Effector memory CD8-positive, alpha-beta T cell (primary cell): ENCODE measurements at places on chromosomes 2 and 18.

DNA sequence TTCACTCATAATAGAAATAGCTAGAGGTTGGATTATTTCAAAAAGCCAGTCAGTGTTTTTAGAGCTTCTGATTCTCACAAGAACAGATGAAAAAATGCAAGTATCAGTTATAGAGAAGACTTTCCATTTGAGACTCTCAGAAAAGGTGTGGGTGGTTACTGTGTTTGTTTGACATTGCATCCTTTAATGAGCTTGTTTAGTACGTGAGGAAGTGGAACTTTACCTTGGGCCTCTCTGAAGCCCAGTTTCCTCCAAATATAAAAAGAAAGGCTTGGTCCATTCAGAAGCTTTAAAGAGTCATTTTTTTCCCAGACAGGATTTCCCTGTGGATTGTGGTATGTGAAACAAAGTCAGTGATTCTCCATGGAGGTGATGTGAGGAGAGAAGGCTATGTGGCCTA is 89.9 kb upstream of the RANBP2 start:
- no peak for DNase-seq

DNA sequence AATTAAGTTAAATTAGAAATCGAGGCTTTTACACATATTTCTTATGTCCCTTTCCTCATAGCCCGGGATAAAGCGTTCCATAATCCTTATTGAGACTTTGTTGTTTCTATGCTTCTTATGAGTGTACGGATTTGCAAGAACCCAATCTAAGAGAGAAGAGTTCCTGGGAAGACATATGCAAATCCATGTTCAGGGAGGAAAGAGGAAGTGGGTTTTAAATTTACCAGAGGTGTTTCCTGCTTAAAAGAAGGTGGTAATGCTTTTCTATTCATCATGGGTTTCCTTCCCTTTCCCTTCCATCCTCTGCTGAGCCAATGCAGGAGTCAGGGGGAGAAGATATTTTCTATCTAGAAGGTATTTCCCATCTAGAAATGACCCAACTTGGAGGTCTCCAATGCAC is 345.8 kb downstream of the ZNF516 start:
- no peak for DNase-seq

DNA sequence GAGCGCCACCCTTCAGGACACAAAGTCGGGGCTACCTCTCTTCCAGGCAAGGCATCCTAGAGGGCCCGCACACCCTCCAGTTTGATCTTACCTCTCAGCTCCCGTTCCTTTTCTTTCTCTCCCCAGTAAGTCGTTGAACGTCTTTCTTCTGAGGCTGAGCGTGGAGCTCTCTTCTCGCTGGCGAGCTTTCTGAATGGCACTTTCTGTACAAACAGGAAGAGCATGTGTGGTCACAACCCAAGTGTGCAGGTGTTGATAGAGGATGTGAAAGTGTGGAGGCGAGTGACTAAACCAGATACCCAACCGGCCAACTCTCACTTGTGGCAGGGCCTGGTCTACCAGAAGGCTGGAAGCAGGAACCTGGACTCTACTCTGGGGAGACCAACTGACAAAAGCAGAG is at the start of gene AFF3:
Gene AFF3 (minus strand): TSS at position 198 of the 400 bp plus-strand sequence. CDS start 38,136 bp downstream, outside the sequence.
- DNase-seq, result no peak

DNA sequence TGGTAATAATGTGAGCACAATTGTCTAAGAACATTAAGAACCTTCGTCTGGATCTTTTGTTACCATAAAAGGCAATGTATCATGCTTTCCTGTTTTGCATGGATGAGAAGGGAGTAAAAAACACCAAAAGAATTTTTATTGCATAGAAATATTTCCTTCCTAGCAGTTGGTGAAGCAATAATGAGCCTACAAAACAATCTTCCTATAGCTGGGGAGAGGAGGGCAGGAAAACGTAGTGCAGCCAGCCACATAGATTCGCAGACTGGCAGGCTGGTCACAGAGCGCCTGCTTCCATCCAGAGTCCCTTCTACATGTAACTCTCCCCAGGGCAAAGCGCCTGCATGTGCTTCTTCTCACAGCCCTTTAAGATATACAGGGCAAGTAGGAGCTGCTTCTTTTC is 190.4 kb downstream of the BABAM2 start:
- DNase-seq, result no peak

GRCh38 chr18:48308755-48309575 is 100.2 kb downstream of the ZBTB7C start:
- no peak for DNase-seq

GRCh38 chr2:120771781-120772208 is 36.1 kb downstream of the GLI2 start:
- DNase-seq, result no peak

DNA sequence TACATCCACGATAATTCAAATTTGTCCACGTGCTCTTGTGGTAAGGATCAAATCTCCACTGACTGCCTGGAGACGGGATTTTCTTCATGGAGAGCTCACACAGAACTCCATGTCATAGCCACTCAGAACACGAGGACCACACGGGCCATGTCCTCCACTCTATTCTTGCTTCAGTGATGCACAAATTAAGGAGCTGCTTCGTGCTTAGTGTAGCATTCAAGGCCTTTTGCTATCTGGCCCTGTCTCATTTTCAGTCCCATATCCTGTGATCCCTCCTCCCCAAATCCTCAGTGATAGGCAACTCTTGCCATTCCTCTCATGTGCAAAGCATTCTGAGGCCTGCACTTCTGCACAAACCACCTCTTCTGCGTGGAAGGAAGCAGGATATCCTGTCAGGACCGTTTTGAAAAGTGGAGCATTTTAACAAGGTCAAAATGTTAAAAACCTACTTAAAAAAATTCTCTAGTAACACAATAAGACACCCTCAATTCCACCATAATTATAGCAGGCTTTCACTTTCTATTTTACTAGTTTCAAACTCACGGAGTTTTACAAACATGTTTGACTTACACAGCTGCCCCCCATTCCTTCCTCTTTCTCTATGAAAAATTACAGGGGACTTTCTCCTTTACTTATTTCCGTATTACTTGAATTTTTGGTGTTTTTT is 35.2 kb downstream of the ST3GAL5 start:
- peak; percentile 49 for DNase-seq

- DNase-seq, result no peak
Observed at GRCh38 chr2:95268211-95269035, 5.8 kb upstream of the PROM2 start.

DNA sequence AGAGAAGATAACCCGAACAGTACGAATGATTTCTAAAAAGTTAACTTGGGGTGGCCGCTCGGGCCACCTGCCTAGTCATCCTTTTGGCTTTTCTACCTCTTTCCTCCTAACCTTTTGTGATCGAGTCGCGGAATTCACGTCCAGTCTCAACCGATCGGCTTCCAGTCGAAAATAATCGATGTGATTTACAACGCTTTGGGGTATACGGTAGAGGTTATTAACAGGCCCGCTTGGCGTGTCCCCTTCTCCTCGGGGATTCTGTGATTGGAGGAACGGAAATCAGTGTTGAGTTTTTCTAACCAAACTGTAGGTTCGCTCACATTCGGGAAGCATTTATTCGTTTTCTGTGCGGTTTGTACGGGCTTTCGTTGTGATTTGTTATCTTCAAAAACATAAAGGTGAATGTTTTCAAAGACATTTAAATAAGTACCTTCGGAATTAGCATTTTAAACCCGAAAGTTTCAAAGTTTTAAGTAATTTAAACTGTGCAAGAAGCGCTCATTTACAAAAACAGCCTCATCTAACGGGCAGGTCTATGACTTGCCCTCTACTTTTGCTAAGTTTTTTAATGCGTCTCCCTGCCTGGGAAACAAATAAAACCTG is 588 bp upstream of the FOXI3 start:
- DNase-seq, result no peak

DNA sequence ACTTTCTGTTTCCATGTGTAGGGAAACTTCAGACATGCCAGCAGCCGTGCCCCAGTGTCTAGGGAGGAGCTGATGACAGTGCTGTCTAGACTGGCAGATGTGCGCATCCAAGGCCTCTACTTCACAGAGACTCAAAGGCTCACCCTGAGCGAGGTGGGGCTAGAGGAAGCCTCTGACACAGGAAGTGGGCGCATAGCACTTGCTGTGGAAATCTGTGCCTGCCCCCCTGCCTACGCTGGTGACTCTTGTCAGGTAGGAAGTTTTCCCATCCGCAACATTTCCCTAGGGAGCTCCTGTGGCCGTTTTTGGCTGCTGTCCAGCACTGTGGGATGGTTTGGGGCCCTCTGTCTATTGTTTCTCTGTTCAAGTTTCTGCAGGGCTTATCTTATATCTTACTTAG is 143.1 kb upstream of the TTC39C start:
- peak; percentile 76 for DNase-seq

DNA sequence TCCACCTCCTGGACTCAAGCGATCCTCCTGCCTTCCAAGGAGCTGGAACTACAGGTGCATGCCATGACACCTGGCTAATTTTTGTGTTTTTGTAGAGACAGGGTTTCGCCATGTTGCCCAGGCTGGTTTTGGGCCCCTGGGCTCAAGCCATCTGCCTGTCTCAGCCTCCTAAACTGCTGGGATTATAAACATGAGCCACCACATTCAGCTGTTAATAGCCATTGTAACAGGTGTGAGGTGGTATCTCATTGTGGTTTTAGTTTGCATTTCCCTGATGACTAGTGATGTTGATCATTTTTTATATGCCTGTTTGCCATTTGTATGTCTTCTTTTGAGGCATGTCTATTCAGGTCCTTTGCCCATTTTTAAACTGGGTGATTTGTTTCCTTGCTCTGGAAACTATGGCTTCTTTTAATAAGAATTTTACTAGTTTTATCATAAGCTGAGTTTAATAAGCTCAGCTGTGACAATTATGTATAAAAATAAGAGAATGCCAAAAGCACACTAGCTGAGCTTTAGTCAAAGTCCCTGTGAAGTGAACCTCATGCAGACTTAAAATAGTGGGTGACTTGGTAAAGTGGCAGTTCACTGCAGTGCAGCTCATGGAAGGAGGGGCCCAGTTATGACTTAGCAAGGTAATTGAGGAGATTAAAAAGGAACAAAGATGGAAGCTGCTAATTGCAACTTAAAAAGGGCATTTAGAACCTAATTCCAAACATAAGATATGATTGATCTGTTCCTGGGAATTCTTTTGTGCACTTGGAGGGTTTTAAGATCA is 465.1 kb downstream of the TGIF1 start:
- DNase-seq, result no peak

- no peak for DNase-seq
Observed at GRCh38 chr2:96260387-96261260, 5.2 kb downstream of the TMEM127 start.

DNA sequence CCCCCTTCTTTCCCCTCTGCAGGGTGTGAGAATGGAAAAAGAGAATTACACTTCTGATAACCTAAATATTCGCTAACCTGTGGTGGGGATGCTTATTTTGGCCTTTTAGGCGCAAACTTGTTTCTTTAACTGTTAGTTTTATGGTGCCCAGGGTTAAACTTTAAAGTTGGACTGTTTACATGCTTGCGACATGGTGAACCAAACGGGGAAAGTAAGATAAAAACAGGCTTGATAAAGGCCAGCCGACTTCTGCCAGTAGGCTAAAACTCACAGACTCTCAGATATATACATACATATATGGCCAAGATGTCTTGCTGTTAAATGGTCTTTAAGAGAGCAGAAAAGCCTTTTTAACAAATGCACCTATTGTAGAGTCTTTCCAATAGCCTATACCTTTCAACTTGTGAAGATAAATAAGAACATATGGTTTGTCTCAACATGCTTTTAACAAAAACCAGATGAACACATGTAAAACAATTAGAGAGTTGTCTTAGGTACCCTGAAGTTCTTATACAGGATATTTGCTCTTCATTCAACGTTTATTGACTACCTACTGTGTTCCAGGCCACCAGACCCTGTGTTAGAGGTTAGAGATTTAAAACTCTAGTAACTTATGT is 29.0 kb downstream of the PRKCE start:
- DNase-seq, result no peak

DNA sequence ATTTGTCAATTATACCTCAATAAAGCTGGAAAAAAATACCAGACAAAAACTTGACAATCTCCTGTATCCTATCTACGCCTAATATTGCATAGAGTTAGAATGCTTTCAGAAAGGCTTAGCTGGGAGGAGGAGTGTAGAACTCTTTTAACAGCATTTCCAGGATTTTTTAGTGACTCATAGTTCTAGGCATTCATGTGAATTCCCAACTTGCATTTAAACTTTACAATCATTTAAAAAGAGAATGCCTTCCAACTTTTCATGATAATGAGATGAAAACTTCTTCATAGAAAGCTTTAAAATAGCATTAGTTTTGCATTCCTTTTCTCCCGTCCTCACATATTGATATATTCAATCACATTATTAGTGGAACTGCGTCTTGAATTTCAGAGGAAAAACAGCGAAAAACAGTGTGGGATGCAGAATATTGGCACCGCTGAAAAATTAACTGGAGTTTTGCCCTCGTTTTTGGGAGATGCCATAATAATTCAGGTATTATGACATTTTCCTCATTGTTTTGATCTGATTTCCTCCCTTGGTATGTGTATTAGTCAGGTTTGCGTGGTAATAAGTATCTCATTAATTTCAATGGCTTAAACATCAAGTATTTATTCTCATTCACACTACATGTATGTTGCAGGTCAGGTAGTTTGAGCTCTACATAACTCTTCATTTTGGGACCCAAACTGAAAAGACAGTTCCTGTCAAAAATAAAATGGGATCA is 293.2 kb upstream of the FIGN start:
- no peak for DNase-seq

- DNase-seq, result no peak
Observed at GRCh38 chr2:224426656-224427055, 24.7 kb upstream of the FAM124B start.

- DNase-seq, result no peak
Observed at GRCh38 chr2:30480703-30481322, 33.8 kb downstream of the LCLAT1 start.

DNA sequence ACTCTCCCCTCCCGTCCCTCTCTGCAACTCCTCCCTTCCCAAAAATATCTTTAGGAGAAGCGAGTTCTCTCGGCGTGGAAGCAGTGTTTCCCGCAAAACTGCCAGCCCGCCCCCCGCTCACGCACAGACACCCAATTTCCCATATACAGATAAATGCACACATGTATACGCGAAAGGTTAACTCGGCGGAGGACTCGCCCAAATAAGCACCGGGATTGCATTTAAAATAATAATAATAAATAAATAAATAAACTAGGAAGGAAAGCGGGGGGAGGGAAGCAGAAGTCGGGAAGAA is 70.0 kb upstream of the PSMD14 start:
- DNase-seq, result no peak

- no peak for DNase-seq
Observed at GRCh38 chr2:8244639-8245038, 437.2 kb upstream of the ID2 start.

GRCh38 chr18:12604445-12605007 is 53.4 kb downstream of the SPIRE1 start:
- no peak for DNase-seq

DNA sequence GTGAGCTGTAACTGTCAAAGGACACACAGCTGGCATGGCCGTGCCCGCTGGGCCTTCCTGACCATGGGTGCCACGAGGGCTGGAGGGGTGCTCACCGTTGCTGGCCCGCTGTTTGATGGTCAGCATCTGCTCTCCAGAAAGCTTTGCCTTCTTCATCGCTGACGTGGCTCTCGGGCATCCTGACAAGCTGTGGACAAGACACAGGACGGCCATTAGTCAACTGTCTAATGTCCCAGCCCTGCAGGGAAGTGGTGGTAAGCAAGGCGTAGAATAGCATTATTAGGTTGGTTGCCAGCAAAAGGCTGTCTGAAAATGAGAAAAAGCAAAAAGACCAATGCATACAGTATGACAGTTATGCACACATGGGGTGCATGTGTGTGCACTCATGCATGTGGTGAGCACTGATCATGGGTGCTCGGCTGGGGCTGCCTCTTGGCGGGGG is 64.7 kb upstream of the PXDN start:
- DNase-seq, result no peak
